Astrocyte (in vitro differentiated cells and primary cell): ENCODE measurements at places on chromosomes 13 and 19.
A peak's percentile ranks its signal among the peaks of the same experiment; 100 is the strongest.

GRCh38 chr19:19537075-19538048 is 703 bp upstream of the CILP2 start:
- no peaks in the 10 kb centered on the region for H3K36me3 ChIP-seq
- H3K4me1 ChIP-seq: peaks cover 4% of the 10 kb centered on the region
- no peak overlapping the region for H3K27ac ChIP-seq
- no peak overlapping the region for H3K4me3 ChIP-seq
- DNase-seq: no peak

DNA sequence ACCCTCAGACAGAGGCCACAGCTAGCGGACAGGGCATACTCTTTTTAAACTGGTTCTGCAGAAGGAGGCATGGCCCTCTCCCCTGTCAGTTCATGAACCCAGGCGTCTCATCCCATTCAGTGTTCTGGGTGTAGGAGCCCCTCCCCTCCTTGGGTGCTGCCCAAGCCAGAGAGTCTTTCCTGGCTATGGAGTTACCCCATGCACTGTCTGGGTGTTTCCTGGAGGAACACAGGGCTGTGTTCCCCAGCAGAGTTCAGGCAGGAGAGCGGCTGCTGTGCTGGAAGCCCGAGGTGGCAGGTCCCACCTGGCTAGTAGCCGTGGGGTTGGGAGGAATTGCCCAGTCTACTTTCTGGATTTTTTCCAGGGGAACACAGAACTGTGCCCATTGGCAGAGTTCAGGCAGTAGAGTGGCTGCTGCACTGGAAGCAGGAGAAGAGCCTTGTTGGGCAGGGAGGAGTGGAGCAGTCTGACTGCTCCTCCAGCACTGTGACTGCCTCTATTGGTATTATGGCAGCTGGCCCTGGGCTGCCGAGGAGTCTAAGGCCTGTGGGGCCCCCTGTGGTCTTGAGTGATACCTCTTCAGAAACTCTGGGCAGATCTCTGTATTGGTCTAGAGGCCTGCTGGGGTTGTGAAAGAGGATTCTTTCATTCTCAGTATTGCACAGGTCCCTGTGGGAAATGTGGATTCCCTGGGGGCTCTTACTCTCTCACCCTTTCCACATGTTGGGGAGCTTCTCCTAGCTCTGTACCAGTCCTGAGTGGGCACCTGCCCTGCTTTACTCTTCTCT is 168.3 kb downstream of the PCDH20 start:
- H3K36me3 ChIP-seq: no peaks in the 10 kb centered on the region
- DNase-seq: no peak
- H3K27ac ChIP-seq: no peak overlapping the region
- H3K4me1 ChIP-seq: no peaks in the 10 kb centered on the region
- no peaks in the 10 kb centered on the region for H3K27me3 ChIP-seq

- peak overlapping the region; percentile 95 for H3K27ac ChIP-seq
- no peaks in the 10 kb centered on the region for H3K27me3 ChIP-seq
- peaks cover 21% of the 10 kb centered on the region for H3K4me1 ChIP-seq
- peak; percentile 49 for DNase-seq
- H3K4me3 ChIP-seq: peak overlapping the region; percentile 100
Measured at GRCh38 chr19:13154911-13155471, 4.8 kb downstream of the IER2 start.

DNA sequence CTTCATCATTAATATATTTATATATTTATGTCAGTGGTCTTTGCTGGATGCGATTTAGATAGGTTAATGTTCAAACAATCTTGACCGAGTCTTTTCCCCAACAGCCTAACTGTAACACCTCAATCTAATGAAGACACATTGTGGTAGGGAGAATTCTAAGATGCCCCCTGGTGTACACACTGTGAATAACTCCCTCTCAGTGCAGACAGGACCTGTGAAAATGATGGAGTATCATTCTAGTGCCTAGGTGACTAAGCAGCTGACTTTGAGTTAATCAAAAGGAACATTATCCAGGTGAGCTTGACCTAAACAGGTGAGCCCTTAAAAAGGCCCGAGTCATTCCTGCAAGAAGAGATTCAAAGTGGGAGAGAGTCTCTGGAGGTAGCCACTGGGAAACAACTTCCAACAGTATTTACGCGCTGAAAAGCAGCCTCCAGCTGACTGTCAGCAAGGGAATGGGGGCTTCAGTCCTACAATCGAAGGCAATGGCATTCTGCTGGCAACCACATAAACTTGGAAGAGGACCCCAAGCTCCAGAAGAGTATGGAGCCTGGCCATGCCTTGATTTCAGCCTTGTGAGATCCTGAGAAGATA is 28.0 kb upstream of the KBTBD7 start:
- peak; percentile 23 for DNase-seq
- H3K4me3 ChIP-seq: no peak overlapping the region
- no peaks in the 10 kb centered on the region for H3K27me3 ChIP-seq
- H3K27ac ChIP-seq: no peak overlapping the region

DNA sequence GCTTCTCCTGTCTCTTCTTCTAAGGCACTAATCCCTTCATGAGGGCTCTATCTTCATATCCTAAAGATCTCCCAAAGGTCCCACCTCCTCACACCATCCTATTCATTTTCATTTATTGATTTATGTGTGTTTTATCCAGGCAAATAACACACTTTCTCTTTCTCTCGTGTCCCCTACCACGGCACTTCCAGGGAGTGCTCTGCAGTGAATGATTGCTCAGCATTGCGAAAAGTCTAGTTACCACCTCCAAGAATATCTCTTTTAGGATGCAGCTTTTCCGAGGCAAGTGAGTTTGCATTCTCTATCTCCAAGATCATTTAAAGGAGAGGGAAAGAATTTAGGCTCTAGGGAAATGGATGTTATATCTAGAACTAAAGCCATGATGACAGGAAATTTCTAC is 101.7 kb downstream of the MIPEP start:
- no peak for DNase-seq
- no peak overlapping the region for H3K4me3 ChIP-seq
- no peak overlapping the region for H3K27ac ChIP-seq
- H3K27me3 ChIP-seq: no peaks in the 10 kb centered on the region
- peaks cover 19% of the 10 kb centered on the region for H3K4me1 ChIP-seq
- no peaks in the 10 kb centered on the region for H3K36me3 ChIP-seq

- no peak overlapping the region for H3K27ac ChIP-seq
- H3K36me3 ChIP-seq: peaks cover 4% of the 10 kb centered on the region
- no peaks in the 10 kb centered on the region for H3K4me1 ChIP-seq
- no peak overlapping the region for H3K4me3 ChIP-seq
- no peak for DNase-seq
- H3K27me3 ChIP-seq: no peaks in the 10 kb centered on the region
Measured at GRCh38 chr19:15170345-15170744, 30.4 kb downstream of the NOTCH3 start.

- H3K27ac ChIP-seq: no peak overlapping the region
- H3K27me3 ChIP-seq: no peaks in the 10 kb centered on the region
- no peak for DNase-seq
- H3K4me3 ChIP-seq: no peak overlapping the region
- no peaks in the 10 kb centered on the region for H3K36me3 ChIP-seq
Measured at GRCh38 chr19:5246554-5247155, 94.0 kb downstream of the PTPRS start.

GRCh38 chr13:33547035-33547434 is 261.5 kb upstream of the STARD13 start:
- no peaks in the 10 kb centered on the region for H3K36me3 ChIP-seq
- no peak overlapping the region for H3K4me3 ChIP-seq
- H3K27me3 ChIP-seq: no peaks in the 10 kb centered on the region
- H3K4me1 ChIP-seq: peaks cover 10% of the 10 kb centered on the region
- no peak overlapping the region for H3K27ac ChIP-seq
- no peak for DNase-seq

- no peaks in the 10 kb centered on the region for H3K36me3 ChIP-seq
- no peaks in the 10 kb centered on the region for H3K27me3 ChIP-seq
- no peaks in the 10 kb centered on the region for H3K4me1 ChIP-seq
- H3K27ac ChIP-seq: no peak overlapping the region
- no peak for DNase-seq
Measured at GRCh38 chr13:24056616-24057137, 103.8 kb upstream of the SPATA13 start.

DNA sequence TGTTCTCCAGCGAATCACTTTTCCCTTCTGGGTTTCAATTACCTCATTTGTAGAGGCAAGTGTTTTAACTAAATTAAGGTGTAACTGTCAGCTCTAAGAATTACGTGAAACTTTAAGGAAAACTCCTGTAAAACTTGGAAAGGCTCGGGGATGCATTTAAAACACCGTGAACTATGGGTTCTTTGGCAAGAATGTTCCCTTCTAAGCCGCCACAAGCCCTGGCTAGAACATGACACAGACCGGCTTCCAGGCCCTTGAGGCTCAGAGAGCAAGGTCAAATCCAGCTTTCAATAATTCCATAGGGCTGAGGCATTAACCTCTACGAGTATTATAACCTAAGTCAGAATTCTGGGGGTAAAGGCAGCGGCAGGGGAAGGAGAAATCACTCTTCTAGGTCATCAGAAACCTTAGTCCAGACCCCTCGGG is 685 bp downstream of the VWA8 start:
- H3K4me3 ChIP-seq: peak overlapping the region; percentile 87
- H3K36me3 ChIP-seq: no peaks in the 10 kb centered on the region
- peak; percentile 13 for DNase-seq

DNA sequence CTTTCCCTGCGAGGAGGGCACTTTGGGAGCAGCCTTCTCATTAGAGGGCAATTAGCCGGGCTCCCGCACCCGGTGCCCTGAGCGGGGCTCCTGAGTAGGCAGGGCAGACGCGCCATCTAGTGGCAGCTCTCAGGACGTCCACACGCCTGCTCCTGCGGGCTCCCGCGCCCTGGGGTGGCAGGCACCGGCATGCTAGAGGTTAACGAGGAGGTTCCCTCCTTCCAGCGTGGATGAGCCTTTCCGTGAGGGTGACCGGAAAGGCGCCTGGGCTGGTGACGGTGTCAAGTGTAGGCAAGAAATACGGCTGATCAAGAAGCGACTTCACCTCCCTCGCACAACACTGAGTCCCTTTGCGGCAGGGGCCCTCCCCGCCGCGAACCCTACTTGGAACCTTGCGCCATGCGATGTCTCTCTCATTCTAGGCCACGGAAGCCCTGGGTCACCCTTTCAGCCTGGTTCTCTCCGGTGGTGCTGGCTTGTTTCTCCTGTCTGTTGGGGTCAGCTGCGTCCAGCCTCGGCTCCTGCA is 67.7 kb downstream of the ALOX5AP start:
- no peaks in the 10 kb centered on the region for H3K27me3 ChIP-seq
- H3K27ac ChIP-seq: no peak overlapping the region
- H3K4me1 ChIP-seq: peaks cover 38% of the 10 kb centered on the region
- no peak for DNase-seq
- no peak overlapping the region for H3K4me3 ChIP-seq

DNA sequence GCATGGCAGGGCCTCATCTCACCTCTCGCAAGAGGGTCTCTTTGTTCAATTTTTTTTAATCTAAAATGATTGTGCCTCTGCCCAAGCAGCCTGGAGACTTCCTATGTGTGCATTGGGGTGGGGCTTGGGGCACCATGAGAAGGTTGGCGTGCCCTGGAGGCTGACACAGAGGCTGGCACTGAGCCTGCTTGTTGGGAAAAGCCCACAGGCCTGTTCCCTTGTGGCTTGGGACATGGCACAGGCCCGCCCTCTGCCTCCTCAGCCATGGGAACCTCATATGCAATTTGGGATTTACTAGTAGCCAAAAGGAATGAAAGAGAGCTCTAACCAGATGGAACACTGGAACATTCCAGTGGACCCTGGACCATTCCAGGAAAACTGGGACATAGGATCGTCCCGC is 8.0 kb downstream of the FXYD3 start:
- H3K36me3 ChIP-seq: no peaks in the 10 kb centered on the region
- peaks cover 2% of the 10 kb centered on the region for H3K27me3 ChIP-seq
- H3K4me3 ChIP-seq: peak overlapping the region; percentile 64
- H3K27ac ChIP-seq: no peak overlapping the region

- peak; percentile 39 for DNase-seq
- H3K36me3 ChIP-seq: no peaks in the 10 kb centered on the region
- no peak overlapping the region for H3K4me3 ChIP-seq
- peaks cover 7% of the 10 kb centered on the region for H3K27me3 ChIP-seq
- peaks cover 9% of the 10 kb centered on the region for H3K4me1 ChIP-seq
Measured at GRCh38 chr19:47518139-47518538, 3.3 kb upstream of the NAPA start.

- H3K27me3 ChIP-seq: no peaks in the 10 kb centered on the region
- no peak overlapping the region for H3K27ac ChIP-seq
- no peak overlapping the region for H3K4me3 ChIP-seq
- peak; percentile 80 for DNase-seq
Measured at GRCh38 chr13:44801990-44802389, 187.3 kb downstream of the NUFIP1 start.

- H3K27me3 ChIP-seq: no peaks in the 10 kb centered on the region
- no peaks in the 10 kb centered on the region for H3K36me3 ChIP-seq
- no peak overlapping the region for H3K4me3 ChIP-seq
- peaks cover 9% of the 10 kb centered on the region for H3K4me1 ChIP-seq
- no peak for DNase-seq
Measured at GRCh38 chr13:35716729-35717128, 240.2 kb upstream of the MAB21L1 start.
